ENCODE measurements at places on chromosomes 2 and 18.

DNA sequence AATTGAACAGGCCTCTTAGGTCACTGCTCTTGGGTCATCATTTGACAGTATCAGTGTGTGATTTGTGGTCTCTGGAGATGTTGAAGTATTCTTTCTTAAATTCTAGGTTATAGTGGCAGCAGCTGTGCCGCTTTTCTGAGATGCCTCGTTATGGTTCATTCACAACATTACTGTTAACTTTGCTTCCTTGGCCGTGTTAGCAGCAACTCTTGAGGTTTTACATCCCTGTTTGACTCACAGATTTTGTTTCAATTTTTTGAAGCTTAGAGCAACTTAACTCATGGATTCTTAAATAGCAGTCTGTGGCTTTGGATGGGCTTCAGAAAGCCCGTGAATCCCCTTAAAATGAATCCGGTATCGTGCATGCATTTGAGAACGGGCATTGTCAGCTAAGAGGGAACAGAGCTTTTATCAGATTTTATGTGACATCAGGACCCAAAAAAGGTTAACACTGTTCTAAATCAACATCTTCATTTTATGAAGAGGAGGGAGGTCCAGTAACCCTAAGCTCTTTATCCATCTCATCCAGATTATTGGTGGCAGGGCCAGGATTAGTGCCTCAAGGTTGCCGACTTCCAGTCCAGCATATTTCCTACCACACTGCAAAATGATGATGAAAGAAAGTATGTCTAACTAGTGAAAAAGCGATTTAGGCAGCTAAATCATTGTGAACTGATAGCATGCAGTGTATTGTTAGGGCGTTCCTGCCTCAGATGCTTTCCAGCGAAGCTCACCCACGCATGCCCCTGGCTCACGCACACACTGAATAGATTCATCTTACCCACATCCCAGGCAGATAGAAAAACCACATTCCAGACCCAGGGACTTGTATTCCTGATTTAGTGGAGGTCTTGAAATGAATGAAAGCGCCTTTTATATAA is 5.1 kb downstream of the TRIB2 start:
- peak; percentile 52 for DNase-seq

GRCh38 chr2:33067598-33067997 is 120.8 kb downstream of the LTBP1 start:
- no peak for DNase-seq

DNA sequence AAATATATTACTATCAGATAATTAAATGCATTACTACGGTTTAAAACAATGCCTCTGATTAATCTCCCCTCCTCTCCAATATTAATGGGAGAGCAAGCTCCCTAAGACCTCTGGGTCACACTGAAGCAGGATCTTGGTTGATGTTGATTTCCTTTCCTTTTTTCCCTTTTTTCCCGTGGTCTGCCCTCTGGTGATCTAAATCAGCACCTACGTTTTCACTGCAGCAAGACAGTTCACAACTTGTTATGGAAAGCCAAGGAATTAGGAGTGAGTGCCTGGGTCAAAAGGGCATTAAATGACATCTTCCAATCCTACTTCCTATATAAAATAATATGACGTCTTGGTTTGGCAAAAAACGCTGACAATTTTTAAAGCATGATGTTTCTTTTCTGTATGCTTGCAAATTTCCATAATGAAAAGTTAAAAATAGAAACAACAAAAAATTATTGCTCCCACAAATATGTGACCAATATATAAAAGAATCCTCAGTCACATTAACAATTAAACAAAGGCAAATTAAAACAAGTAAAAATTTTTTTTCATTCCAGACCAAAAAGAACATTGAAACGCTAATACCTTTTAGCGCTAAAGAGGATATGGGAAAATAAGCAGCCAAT is 7.9 kb upstream of the CFAP36 start:
- DNase-seq = no peak

- DNase-seq = no peak
Observed at GRCh38 chr2:127651381-127651809, 5.4 kb downstream of the GPR17 start.

DNA sequence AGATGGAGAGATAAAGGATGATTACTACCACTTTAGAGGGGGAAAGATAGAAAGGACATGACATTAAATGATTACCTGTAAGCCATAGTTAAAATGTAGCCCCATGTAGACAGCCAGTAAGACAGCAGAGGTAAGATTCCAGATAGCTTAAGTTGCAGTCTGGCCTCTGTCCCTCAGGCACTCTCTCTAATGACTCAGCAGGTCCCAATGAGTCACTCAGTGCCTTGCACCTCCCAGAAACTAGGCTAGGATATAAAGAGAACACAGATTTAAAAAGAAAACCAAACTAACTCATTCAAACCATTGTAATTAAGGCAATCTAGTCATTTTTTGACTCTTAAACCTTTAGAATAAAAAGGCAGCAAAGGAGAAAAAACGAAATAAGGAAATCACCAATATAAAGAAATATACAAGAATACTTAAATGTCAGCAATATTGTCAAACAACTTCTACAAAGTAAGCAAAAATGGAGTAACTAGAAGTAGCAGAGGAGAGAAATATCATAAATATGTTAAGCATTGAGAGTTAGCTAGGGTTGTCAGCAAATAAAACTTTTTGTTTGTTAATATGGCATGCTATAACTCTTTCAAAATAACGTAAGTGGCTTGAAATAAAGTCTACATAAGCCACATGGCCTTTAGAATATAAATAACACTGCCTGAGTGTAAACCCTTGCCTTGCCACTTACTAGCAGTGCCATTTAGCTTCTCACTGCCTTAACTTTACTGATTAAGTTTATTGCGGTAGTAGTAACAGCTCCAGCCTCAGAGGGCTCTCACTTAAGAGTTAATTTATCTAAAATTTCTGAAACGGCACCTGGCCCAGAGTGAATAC is 48.5 kb downstream of the SOCS6 start:
- DNase-seq = peak; percentile 55

DNA sequence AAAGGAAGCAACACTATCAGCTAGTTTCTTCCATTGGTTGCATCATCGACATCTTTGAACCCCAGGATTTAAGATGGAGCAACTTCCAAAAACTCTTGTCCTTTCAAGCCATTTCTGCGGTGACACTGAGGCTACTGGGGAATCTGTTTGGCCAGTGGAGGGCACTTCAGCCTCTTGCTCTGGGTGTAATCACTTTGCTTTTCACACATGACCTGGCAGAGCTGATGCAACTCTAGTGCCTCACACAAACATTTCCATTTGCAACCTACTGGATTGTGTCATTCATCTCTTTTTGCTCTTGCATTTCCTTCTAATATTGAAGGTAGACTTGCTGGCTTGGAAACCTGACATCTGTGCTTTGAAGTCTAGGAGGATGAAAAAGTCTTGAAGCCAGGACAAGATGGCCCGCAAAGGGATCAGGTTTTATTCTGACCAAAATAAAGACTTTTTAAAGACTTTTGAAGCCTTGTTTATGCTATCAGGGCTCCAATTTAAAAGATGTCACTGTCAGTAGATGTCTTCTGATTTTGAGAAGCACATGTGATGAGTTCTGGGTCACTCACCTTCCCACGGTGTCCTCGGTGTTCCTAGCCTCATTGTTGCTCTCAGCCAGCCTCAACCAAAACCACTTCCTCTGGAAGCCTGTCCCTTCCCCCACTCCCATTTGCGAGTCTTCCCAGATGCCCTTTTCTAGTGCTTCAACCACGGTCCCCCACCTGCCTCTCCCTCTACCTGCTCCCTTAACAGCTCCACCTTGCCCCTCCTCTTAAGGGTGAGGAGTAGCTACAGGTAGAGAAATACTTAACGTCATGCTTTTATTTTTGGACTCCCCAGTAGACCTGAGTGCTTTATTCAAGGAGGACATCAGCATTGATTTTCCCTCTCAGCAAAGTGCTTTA is 69.7 kb upstream of the KCNE4 start:
- peak; percentile 71 for DNase-seq

DNA sequence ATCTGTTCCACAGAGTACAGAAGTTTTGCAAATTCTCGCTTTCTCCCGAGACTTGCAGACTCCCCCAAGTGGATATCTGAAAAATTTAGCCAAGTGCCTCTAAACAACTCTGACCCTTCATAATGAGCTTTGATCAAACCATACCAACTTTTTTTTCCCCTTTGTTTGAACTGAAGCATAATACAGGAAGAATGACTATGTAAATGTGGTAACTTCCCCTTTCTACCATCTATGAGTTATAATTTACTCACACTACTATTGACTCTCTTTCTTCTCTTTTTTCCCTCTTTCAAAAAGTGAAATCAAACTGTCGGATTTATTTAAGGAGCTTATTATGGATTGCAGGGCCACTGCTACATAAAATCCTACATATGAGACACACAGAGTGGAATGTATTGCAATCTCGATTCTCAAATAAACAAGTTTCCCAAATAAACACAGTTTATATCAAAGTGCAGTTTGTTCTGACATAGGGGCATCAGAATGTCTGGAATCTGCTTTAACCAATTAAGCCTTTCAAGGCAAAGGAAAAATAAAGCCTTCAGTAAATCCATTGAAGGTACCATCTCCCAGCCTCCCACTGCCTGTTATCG is 1.4 kb upstream of the ZNF804A start:
- peak; percentile 1 for DNase-seq

DNA sequence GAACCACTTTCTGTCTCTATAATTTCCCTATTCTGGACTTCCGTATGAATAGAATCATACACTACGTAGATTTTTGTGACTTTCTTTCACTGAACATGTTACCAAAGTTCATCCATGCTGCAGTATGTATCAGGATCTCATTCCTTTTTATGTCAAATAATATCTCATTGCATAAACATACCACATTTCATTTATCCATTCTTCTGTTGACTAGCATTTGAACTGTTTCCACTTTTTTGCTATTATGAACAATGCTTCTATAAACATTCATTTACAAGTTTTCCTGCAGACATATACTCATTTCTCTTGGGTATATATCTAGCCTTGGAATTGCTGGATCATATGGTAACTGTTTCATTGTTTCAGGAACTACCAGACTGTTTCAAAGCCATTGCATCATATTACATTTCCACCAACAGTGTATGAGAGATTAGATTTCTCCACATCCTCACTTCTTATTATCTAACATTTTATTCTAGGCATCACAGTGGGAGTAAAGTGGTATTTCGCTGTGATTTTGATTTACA is 186.2 kb downstream of the DYM start:
- no peak for DNase-seq

GRCh38 chr2:21501376-21502027 is 377.7 kb downstream of the TDRD15 start:
- DNase-seq = no peak

GRCh38 chr2:224208007-224208406 is 168.9 kb upstream of the SERPINE2 start:
- no peak for DNase-seq

- no peak for DNase-seq
Observed at GRCh38 chr18:3107740-3108151, 94.8 kb upstream of the LPIN2 start.

DNA sequence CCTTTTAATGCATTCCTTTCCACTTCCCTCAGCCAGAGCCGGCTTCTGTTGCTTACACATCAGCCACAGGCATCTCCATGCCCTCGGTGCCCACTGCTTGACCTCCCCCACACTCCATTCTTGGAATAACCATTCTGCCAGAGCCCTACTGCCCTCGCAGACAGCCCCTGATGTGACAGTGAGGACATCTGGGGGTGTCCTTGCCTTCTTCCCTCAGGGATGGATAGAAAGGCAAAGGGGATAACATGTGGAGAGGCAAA is 6.4 kb upstream of the NPPC start:
- no peak for DNase-seq

GRCh38 chr2:237732790-237733381 is 65.7 kb upstream of the RBM44 start:
- no peak for DNase-seq

- DNase-seq = no peak
Observed at GRCh38 chr2:241437179-241437578, 71.2 kb downstream of the STK25 start.

- peak; percentile 16 for DNase-seq
Observed at GRCh38 chr18:70454704-70455322, 166.0 kb downstream of the SOCS6 start.

DNA sequence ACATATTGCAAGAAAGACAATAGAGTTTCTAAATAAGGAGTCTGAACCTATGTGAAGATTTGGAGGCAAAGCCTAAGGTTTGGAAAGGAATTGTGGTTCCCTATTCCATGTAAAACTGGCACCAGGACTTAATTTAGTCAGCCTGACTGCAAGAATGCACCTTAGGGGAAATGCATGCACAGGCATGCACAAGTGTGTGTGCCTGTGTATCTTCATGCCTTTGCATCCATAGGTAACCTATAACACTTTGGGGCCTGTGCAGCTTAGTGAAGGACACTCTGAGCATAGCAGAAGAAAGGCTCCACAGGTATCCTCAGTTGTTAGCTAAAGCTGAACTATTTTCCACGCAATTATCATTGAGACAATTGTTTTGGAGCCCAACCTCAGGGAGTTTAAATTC is 73.4 kb downstream of the RPRM start:
- no peak for DNase-seq

DNA sequence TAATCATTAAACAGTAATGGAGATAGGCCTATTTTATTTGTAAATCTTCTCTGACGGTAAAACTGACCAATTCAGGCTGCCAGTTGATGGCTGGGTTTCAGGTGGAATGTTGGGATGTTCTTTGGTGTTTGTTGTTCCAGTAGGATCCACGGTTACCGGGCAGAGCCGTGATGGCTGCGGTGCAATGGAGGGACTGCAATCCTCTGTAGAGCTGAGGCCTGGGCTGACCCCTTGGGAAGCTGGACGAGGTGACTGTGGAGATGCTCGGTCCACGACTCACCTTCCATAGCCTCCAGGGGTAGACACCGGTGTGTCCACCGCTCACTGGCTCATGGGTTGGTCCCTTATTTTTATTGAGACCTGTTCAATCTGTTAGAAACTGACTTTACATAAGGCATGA is 42.5 kb downstream of the ZNF519 start:
- DNase-seq = no peak

DNA sequence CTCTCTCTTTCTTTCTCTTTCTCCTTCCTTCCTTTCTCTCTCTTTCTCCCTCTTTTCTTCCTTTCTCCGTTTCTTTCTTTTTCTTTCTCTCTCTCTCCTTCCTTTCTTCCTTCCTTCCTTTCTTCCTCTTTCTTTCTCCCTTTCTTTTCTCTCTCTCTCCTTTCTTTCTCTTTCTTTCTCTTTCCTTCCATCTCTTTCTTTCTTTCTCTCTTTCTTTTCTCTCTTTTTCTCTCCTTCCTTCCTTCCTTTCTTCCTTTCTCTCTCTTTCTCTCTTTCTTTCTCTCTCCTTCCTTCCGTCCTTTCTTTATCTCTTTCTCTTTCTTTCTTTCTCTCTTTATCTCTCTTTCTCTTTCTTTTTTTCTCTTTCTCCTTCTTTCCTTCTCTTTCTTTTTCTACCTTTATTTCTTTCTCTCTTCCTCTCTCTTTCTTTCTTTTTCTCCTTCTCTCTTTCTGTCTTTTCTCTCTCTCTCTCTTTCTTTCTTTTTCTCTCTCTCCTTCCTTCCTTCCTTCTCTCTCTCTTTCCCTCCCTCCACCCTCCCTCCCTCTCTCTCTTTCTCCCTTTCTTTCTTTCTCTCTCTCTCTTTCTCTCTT is 32.3 kb upstream of the ODC1 start:
- no peak for DNase-seq

DNA sequence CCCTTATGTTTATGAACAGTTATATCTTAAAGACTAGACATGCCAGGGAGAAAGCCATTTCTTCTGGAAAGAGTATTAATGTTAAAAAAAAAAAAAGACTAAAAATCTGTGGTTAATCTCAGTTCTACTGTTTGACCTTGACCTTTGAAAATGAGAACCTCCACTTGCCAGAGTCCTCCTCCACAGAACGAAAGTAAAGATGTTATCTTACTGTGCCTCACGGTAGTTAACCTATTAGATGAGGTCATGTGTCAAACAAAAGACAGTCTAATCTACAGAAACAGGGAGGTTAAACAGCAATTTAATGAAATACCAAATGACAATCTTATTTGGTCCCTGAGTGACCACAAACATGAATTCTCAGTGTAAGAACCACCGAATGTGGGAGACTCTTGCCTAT is 51.2 kb downstream of the SLC14A2 start:
- DNase-seq = no peak

Data from GM04503 (cell line).